ENCODE measurements at places on chromosomes 13 and 19. TPM values are rescaled to one million over a fixed set of nuclear protein-coding genes. Genes with fewer than 3 reads are reported as not detected.

- no peaks in the 10 kb centered on the region for H3K4me1 ChIP-seq
- no peaks in the 10 kb centered on the region for H3K27me3 ChIP-seq
- no peak overlapping the region for H3K4me3 ChIP-seq
Measured at GRCh38 chr13:112131713-112132113, 64.8 kb downstream of the SOX1 start.

DNA sequence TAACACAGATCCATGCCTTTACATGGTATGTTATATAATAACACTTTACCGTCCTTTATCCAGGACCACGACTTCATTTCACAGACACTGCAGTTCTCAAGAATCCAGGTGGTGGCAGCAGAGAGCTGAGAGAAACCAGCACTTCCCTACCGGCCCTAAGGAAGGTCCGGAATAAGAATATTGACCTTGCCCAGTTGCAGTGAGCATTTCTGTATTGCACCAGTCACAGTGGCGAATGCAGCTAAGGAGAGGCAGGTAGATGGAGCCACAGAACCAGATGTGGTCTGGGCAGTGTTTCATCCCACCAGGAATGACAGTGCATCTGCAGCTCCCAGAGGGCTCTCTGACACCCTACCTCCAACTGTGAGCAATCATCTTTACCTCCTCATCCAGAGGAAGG, 44.6 kb downstream of the ZNF787 start:
- no peak overlapping the region for H3K27ac ChIP-seq
- no peak overlapping the region for H3K4me3 ChIP-seq
- H3K4me1 ChIP-seq = peaks cover 9% of the 10 kb centered on the region
- peaks cover 7% of the 10 kb centered on the region for H3K27me3 ChIP-seq

Gene FCER2
- total RNA-seq = 0.26 TPM

Gene ACP7
- not detected for total RNA-seq

Gene LILRA6
- total RNA-seq = 0.60 TPM

All from activated naive CD8-positive, alpha-beta T cell treated with anti-CD3 and anti-CD28 coated beads, Interleukin-2, amount 10 ng/mL, durations not matched to agents 7 days and 5 days (primary cell).